ENCODE measurements at places on chromosomes 3 and 15.
A peak's percentile ranks its signal among the peaks of the same experiment; 100 is the strongest.

GRCh38 chr3:57943525-57944495, 64.4 kb upstream of the FLNB start:
- DNase-seq: no peak

GRCh38 chr3:116950301-116951055, 240.9 kb downstream of the TUSC7 start:
- no peak for DNase-seq

DNA sequence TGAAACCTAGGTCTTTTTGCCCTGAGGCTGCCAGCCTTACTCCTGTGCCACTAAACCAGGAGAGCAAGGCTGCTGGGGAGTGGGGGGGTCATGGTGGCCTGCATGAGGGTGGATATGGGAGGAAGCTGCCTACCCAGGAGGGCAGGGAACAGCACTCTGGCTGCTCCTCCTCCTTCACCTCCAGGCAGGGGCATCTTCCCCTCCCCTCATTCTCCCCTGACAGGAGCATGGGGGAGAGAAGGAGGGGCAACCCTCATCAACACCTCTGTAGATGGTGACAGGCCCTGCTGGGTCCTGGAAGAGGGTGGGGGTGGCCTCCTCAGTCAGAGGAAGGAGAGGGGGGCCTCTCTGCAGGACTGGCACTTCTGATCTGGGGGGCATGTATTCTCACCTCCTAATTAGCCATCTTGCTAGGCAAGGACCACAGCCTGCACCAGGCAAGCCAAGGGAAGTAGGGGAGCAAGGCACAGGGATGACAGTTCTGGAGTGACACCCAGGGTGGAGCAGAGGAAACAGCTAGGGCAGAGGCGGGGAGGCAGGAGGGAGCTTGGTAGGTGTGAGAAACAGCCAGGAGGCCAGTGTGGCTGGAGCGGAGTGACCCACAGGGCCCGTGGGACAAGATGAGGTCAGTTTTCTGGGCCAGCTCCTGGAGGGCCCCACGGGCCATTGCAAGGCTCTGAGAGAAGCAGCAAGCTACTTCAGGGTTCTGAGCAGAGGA, 4.9 kb downstream of the CCDC33 start:
- peak; percentile 44 for DNase-seq

- DNase-seq: no peak
Observed at GRCh38 chr15:94673801-94674200, 442.4 kb downstream of the MCTP2 start.

- peak; percentile 27 for DNase-seq
Observed at GRCh38 chr15:75202251-75203016, 752 bp downstream of the C15orf39 start.

- DNase-seq: no peak
Observed at GRCh38 chr3:15356176-15356575, 23.8 kb upstream of the SH3BP5 start.

- DNase-seq: no peak
Observed at GRCh38 chr3:62065985-62066693, 307.2 kb downstream of the FEZF2 start.

DNA sequence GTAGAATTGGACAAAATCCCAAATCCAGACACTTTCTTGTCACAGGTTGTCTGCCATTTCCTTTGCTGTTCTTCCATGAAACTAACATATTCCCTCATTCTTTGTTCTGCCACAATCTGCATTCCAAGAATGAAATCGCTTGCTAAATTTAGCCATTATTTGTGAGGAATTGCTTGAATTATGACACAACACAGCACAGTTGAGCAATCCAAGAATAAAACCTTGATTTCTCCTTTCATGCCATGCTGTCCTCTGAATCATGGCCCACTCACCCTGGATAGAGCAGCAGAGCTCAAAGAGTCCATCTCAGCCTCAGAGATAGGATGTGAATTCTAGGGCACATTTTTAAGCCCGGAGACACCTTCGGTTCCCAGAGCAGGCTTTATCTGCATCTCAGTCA, 35.2 kb upstream of the GREM1 start:
- DNase-seq: no peak

- no peak for DNase-seq
Observed at GRCh38 chr3:125072301-125072700, 16.5 kb upstream of the HEG1 start.

DNA sequence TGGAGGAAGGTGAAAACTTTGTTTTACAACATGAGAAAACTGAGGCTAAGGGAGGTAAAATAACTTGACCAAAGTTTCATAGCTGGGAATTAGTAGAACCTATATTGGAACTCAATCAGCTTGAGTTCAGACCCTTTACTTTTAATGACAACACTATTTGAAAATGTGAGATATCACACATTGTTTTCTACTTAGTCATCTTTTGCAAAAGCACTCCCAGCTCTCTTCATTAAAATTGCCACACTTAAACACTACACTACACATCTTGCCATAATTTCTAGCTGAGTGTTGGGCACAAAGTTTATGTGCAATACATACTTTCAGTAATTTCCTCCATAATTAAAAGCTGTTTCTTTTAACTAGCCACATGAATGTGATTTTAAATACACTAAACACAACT, 230.4 kb upstream of the DCBLD2 start:
- no peak for DNase-seq

- no peak for DNase-seq
Observed at GRCh38 chr3:12954891-12955650, 113.7 kb upstream of the RPL32 start.

GRCh38 chr3:63960048-63960711, 48.0 kb upstream of the SCAANT1 start:
- DNase-seq: no peak

GRCh38 chr3:195896361-195897080, 11.8 kb downstream of the TNK2 start:
- peak; percentile 52 for DNase-seq

DNA sequence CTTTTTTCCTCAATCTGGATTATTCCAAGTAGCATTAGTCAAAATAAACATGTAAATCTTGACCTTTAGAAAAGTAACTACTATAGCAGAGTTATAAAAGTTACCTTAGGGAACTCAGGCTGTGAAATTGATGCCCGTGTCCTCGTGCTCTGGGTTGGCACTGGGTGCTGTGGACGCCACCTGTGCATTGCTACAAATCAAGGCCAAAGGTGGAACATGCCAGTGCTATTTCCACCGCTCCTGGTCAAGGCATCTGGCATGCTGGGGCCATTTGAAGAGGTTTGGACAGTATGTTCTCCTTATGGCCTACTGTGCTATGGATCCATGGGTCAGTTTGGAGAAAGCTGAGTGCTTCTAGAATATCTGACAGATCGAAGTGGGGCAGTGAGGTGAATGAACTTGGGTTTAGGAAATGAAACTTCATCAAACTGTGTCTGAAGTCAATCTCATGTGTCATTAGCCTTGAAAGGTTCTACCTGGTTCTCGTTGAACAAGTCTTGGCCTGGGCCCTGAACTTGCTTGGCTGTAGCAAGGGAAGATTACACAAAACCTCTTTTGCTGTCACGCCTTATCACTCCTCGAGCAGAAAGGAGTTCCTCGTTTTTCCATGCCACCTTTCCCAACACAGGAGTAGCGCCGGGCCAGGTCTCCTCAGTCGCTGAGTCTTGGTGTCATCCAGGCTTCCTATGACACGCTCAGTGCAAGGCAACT, 397.6 kb upstream of the RGMA start:
- DNase-seq: no peak

DNA sequence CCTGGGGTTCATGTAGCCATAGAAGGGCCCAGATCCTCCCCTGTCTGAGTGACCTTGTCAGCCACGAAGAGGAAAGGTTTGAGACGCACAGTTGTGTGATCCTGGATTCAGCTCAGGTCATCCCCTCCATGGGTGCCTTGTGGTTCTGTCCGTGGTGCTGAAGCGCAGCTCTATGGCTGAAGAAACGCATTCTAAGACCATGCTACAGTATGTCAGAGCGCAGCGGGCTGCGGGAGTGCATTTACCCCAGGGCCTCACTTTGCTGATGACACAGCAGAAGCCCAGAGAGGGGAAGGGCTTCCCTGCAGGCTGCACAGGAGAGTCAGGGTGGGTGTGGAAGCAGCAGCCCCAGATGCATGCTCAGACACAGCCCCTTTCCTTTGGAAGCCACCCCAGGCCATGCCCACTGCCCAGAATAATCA, 68.8 kb upstream of the IQSEC1 start:
- no peak for DNase-seq

- DNase-seq: no peak
Observed at GRCh38 chr3:69105320-69105719, 17.1 kb downstream of the LMOD3 start.

GRCh38 chr3:127263586-127264231, 24.1 kb downstream of the PRR20G start:
- DNase-seq: no peak

- DNase-seq: no peak
Observed at GRCh38 chr15:83208367-83208661, 691 bp upstream of the HDGFL3 start.

GRCh38 chr3:171950373-171950772, 89.0 kb upstream of the FNDC3B start:
- no peak for DNase-seq

- no peak for DNase-seq
Observed at GRCh38 chr15:45729141-45729540, 94.3 kb downstream of the SQOR start.

DNA sequence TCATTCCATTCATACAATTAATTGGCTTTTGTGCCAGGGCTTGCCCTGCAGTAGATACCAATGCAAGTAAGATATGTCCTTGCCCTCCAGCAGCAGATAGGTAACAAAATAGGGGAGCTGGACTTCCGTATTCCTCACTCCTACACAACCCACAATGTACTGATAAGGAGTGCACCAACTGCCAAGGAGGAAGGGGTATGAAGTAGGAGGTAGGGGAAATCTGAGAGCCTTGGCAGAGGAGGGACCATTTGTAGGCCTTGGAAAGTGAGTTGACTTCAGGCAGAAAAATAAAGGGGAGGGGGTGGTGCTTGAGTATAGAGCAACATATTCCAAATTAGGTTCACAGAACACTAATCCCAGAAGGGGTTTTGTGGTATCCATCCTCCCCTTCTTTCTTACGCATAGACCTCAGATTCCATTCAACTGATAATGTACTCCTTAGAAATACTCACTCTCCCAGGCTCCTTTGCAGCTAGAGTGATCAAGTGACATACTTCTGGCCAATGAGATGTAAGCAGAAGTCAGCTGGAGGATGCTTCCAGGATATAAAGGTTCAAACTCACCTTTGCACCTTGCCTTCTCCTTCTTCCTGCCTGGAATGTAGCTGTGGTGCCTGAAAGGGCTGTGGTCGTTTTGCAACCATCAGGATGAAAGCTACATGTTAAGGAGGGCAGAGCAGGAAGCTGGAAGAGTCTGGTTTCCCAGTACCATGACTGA, 127.1 kb upstream of the SMAD3 start:
- no peak for DNase-seq

DNA sequence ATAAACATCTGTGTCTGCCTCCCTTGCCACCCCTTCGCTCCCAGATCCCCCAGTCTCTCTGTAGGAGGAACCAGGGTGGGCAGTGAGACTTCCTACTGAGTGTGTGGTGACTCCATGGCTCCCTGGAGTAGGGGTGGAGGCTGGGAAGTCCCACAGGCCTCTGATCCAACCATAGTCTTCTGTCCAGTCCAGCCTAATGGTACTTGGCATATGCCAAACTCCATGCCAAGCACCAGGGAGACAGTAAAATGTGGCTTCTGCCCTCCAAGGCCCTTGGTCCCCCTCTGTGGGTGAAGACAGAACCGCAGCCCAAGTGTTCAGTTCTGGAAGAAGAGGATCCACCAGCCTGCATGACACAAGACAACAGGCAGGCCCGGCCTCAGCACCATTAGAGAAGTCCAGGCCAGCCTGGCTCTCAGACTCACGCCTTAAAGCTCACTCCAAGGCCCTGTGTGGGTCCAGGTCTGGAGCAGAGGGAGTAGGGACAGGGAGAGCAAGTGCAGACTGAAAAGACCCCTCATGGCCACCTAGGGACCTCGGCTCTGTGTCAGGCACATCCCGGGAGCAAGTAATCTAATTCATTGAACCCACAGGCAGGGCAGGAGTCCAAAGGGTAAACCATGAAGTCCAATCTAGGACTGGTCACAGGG, 112.7 kb downstream of the ETFA start:
- DNase-seq: no peak

- DNase-seq: no peak
Observed at GRCh38 chr15:47813748-47814384, 96.6 kb downstream of the SEMA6D start.

GRCh38 chr3:2771193-2771592, 339.0 kb downstream of the IL5RA start:
- DNase-seq: no peak

- peak; percentile 36 for DNase-seq
Observed at GRCh38 chr15:67660874-67661606, 118.5 kb downstream of the MAP2K5 start.

GRCh38 chr3:5657106-5657505, 469.6 kb downstream of the EDEM1 start:
- no peak for DNase-seq

GRCh38 chr15:90890839-90891238, 6.5 kb downstream of the FES start:
- no peak for DNase-seq

- DNase-seq: no peak
Observed at GRCh38 chr3:193686665-193687483, 93.9 kb downstream of the OPA1 start.

GRCh38 chr15:50229336-50229735, 36.2 kb downstream of the HDC start:
- DNase-seq: no peak

DNA sequence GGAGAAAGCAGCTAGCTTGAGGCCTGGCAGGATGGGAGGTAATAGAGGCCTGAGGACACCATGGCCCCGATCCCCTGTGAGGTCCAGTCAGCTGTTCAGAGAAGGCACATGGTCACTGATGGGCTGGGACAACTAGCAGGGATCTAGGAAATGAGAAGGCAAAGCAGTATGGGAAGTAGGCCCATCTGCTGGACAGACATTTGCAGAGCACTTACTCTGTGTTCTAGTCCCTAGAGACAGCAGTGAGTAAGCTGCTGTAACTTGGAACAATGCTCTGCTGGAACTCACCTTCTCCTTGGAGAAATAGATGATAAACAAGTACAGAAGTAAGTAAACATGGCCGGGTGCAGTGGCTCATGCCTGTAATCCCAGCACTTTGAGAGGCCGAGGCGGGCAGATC, 7.1 kb downstream of the ECE2 start:
- no peak for DNase-seq

DNA sequence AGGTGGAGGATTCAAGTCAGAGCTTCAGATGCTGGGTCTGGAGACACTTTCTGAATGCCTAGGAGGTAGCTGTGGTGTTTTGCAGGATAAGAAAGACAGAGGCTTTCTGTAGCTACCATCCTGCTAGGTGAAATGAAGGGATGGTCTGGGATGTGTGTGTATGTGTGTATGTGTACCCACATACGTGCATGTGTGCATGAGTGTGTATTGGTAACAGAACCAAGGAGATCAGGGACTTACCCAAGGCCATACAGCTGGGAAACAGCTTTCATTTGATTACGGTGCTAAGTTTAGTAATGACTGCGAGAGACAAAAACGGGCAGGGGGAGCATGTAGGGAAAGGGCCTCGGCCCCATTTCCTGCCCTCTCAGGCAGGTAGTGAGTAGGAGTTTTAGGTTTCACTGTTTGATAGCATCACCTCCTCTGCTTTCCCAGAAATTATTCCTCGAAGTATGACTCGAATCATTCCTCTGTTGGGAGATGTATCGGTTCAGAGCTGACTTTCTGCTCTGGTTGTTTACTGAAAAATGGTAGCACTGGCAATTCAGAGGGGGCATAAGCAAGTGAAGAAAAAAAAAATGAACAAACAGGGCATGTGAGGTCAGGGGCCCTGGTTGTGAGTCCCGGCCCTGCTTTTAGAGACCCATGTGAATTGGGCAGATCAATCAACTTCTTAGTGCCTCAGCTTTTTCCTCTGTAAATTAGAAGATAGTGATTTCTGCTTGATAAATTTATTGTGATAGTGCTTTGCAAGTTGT, 130.7 kb downstream of the LPP start:
- no peak for DNase-seq

- DNase-seq: no peak
Observed at GRCh38 chr3:157111518-157111917, 48.4 kb downstream of the CCNL1 start.
